ENCODE measurements at places on chromosomes 6 and 20.
A peak's percentile ranks its signal among the peaks of the same experiment; 100 is the strongest.

- no peak for DNase-seq
These were observed 151.1 kb upstream of the HDAC2 start for GRCh38 chr6:114121913-114122662.

GRCh38 chr20:45821947-45822346 lies 5.2 kb downstream of the TNNC2 start:
- no peak for DNase-seq

DNA sequence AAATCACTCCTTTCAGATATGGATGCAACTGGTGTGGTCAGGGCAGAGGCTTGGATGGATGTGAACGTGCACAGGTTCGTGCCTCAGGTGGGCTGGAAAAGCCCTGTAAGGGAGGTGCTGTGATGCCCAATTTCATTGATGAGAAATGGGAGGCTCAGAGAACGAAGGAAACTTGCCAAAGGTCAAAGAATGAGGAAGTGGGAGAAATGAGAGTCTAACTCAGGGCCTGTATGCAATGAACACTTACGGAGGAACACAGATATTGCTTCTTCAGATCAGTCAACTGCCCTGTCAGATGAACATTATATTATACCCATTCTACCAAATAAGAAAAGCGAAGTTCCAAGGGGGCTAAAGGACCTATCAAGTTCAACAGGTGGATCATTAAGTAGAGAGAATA lies 134.7 kb downstream of the RCAN2 start:
- DNase-seq, result no peak

GRCh38 chr6:61679625-61680024 lies 606.4 kb downstream of the KHDRBS2 start:
- no peak for DNase-seq

DNA sequence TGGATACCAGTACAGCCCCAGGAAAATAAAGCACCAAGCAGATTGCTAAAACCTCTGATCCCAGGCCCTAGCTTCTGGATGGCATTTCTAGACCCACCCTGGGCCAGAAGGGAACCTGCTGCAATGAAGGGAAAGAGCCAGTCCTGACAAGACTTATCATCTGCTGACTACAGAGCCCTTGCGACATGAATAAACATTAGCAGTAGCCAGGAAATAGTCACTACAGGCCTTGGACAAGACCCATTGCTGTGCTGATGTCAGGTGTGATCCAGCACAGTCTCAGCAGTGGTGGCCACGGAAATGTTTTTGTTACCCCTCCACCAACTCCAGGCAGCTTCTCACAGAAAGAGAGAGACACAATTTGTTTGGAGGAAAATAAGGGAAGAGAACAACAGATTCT lies 399.3 kb downstream of the HAO1 start:
- DNase-seq, result no peak

GRCh38 chr6:151916680-151917164 lies 109.2 kb downstream of the ESR1 start:
- no peak for DNase-seq

GRCh38 chr6:46794068-46794467 lies 879 bp downstream of the MEP1A start:
- no peak for DNase-seq

DNA sequence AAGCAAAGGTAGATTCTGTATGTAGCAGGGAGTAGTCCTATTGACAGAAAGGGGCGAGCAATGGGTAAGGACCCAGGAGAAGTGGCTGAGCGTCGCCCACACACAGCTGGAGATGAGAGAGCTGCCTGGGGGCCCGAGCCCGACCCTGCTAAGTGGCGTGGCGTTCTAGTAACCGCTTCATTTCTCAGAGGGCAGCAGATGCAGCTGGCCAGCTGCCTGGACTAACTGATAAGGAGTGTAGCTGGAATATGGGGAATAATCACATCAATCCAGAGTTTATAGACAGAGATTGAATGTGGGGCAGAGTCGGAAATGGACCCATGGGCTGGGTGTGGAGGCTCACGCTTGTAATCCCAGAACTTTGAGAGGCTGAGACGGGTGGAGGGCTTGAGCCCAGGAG lies 64.4 kb downstream of the EZR start:
- no peak for DNase-seq

DNA sequence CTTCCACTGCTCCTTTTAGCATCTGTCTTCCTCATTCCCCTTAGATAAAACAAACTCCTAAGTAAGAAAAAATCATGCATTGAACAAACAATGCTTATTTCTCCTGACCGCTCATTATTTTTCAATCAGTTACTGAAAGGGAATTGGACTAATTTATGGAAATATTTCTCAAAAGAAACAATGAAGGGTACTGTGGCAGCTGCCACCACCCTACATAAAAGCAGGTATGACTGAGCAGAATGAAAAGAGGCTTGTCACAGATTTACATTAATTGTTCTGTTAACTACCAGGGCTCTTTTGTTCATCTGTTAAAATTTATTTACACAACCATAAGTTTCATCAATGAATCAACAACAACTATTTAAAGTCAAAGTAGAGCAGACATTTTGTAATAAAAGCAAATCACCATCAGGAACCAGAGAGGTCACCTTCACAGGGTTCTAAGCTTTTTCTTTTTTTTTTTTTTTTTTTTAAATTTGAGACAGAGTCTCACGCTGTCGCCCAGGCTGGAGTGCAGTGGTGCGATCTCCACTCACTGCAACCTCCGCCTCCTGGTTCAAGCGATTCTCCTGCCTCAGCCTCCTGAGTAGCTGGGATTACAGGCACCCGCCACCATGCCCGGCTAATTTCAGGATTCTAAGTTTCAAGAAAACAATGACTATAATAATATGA lies 204.0 kb downstream of the PTPRK start:
- DNase-seq, result no peak

- DNase-seq, result peak; percentile 26
These were observed 632 bp downstream of the CGAS start for GRCh38 chr6:73451223-73452106.

- no peak for DNase-seq
These were observed 94.6 kb downstream of the EPB41L2 start for GRCh38 chr6:130968476-130968875.

DNA sequence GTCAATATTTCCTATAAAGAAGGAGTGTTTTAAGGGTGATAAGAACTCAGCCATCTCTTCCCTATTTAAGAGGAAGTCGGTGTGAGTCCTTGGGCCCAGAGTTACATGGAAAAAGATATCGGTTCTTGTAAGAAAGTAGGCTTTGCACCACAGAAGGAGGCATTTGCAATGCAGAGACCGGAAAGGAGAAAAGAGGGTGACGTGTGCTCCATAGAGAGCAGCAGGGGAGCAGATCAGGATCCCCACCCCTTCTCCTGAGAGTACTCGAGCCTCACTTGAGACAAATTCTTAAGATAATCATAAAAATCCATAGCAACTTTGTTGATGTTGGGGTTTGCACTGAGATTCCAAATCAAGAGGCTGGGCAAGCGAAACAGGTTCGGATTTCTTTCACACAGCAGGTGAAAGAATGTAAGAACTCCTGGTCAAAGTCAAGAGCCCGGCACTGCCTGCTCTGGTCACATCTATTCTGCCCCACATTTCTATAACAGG lies 27.8 kb downstream of the FOXA2 start:
- DNase-seq, result no peak

DNA sequence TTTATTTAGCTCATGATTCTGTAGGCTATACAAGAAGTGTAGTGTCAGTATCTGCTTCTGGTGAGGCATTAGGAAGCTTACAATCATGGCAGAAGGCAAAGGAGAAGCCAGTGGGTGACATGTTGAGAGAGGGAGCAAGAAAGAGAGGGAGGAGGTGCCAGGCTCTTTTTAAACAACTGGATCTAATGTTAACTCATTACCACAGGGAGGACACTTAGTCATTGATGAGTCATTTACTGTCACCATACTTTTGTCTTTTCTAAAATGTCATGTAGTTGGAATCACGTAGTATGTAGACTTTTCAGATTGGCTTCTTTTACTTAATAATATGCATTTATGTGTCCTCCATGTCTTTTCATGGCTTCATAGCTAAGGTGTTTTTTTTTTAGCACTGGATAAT lies 58.1 kb downstream of the NUS1 start:
- DNase-seq, result peak; percentile 9

DNA sequence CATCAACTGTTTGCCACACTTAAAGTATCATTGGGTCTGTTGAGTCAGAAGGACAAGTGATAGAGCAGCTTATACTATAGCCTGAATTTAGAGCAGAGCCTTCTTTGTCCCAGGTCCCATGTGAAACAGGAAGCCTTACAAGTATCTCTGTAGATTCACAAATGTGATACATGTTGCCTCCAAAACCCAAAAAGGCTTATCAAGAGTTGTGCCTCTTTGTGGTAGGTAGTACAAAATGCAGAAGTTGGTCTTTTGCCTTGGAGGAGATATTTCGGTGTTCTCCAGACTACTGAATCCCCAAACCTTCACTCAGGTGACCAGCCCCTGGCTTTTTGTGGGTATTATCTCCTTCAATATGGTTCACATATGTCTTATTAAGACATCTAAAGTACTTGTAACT lies 172.8 kb upstream of the PROKR2 start:
- DNase-seq, result no peak

DNA sequence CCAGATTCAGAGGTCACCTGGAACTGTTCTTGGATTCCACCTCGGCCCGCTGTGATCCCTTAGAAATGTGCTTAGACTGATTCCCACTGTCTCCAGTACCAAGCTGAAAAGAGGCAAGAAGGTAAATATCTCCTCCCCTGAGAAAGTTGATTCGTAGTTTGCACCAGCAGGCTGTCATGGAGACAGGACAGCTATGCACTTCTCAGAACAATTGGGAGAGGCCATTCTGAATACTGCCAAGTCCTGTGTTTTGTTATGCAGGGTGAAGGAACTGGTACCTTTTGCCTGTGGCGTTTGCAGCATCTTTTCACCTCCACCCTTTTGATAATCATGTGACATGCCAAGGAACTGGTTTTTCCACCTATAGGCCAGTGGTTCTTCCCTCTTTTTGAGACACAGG lies 58.2 kb upstream of the RNGTT start:
- no peak for DNase-seq

DNA sequence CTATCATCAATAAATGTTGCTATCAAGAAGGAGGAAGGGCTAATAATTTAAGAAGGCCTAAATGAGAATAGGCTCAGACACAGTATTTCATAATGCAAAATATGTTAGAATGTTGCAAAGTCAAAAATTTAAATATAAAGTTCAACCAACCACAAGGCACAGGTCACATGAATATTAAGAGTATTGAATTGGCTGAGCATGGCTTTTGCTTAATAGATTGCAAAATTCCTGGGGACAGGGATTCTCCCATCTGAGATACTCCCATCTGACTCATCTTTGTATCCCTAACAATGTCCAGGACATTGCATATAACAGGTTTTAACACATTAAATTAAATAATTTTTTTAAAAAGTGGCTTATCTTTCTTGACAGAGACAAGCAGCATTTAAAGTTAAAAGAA lies 32.9 kb upstream of the UTRN start:
- no peak for DNase-seq

- DNase-seq, result no peak
These were observed 7.9 kb downstream of the SUPT3H start for GRCh38 chr6:45369870-45370269.

Data from RCC 7860 (cell line).